Pancreas (tissue), 10 donors: ENCODE measurements at places on chromosomes 2 and 18. TPM values are rescaled to one million over a fixed set of nuclear protein-coding genes. Genes with fewer than 3 reads are reported as not detected.

The CCBE1 gene
- 0.43 TPM for total RNA-seq

DNA sequence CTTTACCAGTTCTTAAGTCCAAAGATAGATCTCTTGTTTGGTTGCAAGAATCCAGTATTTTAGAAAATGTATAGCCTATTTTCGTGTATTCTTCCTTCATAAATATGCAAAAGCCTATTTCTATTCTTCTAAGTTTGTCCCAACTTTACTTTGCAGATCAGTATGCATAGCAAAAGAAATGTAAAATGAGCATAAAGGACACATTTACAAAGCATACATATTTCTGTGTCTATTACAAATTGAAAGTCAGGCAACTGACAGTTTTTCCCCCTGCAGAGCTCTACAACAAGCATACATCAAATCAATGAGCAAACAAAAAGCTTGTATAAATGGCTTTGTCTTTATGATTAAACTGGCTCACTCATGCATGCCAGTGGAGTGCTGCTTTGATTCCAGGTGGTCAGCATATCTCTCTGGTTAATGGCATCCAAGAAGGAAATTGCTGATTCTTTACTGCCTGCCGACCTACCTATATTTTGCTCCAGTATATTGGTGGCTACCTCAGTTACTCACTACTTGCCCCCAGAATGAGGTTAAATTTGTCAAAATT, 10.0 kb upstream of the VPS54 start:
- no peak for DNase-seq

DNA sequence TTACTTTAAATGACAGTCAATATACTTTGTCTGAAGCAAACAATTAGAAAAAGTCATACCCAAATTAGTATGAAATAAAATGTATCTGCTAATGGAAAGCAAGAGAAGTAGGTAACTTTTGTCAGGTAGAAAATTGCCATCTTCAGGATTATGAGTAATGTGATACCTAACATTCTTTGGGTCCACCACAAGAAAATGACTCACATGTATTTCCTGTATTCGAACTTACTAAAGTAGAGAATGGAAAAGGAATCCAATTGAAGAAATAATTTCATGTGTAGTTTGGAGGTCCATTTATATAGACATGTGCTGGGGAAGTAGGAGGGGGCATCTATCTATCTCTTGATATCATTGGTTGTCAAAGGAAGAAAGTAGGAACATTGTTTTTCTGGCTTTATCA, 636.2 kb upstream of the CHAC2 start:
- DNase-seq, result no peak

GRCh38 chr2:8249141-8249540, 432.7 kb upstream of the ID2 start:
- DNase-seq, result no peak

- no peak for DNase-seq
Measured at GRCh38 chr18:53241161-53241560, 901.2 kb downstream of the DCC start.

- DNase-seq, result no peak
Measured at GRCh38 chr18:36933552-36933951, 104.6 kb downstream of the KIAA1328 start.

- no peak for DNase-seq
Measured at GRCh38 chr2:86140969-86141392, 34.9 kb downstream of the PTCD3 start.

GRCh38 chr2:10412380-10412779, 35.7 kb downstream of the ODC1 start:
- peak; percentile 54 for DNase-seq

- DNase-seq, result no peak
Measured at GRCh38 chr2:28915939-28916338, 21.5 kb downstream of the WDR43 start.
